Spinal cord (tissue), 10 donors: ENCODE measurements at places on chromosomes 16 and 17.

DNA sequence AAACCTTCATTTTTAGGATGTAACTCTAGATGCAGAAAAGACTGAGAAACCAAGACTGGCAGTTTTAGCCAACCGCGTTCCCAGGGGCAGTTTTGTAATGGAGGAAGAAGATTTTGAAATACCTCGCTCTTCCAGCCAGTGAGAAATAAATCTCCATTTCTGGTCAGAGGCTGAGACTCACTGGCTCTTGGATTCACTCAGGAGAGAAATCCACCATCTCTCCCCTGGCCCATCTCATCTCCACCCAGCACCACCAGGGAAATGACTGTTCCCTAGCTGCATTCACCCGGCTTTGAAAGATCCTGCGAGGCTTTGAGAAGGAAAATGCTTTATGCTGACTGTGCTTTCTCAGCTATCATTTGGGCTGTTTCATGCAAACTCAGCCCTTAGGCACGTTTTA is 185.2 kb downstream of the SOX9 start:
- peak overlapping the region; percentile 3 for H3K27ac ChIP-seq
- no peak overlapping the region for H3K4me3 ChIP-seq
- H3K4me1 ChIP-seq: peaks cover 12% of the 10 kb centered on the region
- H3K27me3 ChIP-seq: no peaks in the 10 kb centered on the region
- no peak for DNase-seq

- peak; percentile 86 for DNase-seq
- H3K27ac ChIP-seq: no peak overlapping the region
- H3K36me3 ChIP-seq: no peaks in the 10 kb centered on the region
- no peaks in the 10 kb centered on the region for H3K27me3 ChIP-seq
Observed at GRCh38 chr16:12965274-12965804, 63.9 kb downstream of the SHISA9 start.

DNA sequence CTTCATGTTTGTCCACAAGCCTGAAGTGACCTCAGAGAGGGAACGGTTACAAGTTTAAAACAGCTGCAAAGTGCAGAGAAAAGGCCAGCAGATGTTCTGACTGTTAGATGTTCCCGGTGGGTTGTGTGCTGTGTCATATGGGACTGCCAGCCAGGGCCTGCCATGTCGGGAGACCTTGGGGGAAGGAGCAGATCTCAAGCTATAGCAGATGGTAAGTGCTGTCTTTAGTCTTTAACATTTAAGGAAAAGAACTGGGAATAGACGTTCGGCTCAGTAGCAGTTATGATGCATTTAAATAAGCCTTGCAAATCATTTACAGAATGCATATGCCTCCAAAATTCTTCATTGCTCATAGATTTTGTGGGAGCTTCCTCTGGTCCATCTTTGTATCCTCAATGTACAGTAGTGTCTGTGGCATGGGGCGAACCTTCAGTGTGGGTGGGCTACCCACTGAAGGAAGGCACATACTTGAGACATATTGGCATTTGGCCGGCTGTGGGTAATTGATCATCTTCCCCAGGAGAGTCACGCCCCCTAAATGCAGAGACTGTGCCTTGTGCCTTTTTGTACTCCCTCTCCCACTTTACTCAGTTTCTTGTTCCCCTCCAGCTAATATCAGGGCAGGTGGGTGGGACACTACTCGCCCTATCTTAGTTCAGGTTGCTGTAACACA is 131.9 kb downstream of the NPIPB5 start:
- H3K27me3 ChIP-seq: peaks cover 3% of the 10 kb centered on the region
- no peak overlapping the region for H3K4me3 ChIP-seq
- H3K4me1 ChIP-seq: no peaks in the 10 kb centered on the region
- DNase-seq: peak; percentile 67

DNA sequence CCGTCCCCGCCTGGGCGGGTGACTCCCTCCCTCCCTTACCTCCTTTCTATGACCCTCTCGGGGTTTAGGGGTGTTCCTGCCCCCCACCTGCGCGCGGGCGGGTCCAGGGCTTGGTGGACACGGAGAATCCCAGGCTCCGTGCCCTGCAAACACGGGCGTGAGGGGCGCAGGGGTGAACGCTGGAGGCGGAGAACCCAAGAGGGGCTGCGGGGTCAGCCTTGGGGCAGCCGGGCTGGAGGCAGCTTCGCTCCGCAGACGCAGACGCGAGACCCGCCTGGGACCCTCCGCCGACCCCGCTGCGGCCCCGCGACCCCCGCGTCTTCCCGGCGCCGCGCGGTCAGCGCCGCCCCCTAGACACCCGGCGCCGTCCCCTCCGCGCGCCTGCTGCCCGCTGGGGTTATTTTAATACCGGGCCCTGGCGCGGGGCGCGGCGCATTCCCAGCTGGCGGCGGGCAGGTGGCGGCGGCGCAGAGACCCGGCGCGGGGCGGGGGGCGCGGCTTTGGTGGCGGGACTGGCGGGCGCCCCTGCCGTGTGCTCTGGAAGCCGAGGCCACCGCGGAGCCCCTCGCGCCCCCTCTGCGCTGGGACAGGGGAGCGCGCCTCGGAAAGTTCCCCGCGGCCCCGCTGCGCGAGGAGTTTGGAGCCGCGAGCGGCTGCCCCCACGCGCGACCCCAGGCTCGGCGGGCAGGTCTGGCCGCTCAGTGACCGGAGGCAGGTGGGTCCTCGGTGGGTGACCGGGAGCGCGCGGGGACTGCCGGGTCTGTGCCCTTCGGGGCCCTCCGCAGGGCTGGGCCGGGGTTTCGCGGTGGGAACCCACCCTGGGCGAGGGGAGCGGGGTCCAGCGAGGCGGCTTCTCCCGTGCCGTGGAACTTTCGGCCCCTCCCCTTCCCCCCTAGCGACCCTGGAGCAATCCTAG is at the start of gene UTS2R:
TSS of gene UTS2R (plus strand) at position 433 of the 916 bp plus-strand sequence. CDS start 2,560 bp downstream, outside the sequence.
- no peak within 1 kb of the TSS for H3K4me3 ChIP-seq
- H3K27ac ChIP-seq: no peak within 1 kb of the TSS
- peaks cover 3% of the 10 kb centered on the region for H3K36me3 ChIP-seq
- H3K27me3 ChIP-seq: peaks cover 52% of the 10 kb centered on the region

- H3K4me1 ChIP-seq: no peaks in the 10 kb centered on the region
- H3K4me3 ChIP-seq: no peak overlapping the region
- H3K27ac ChIP-seq: no peak overlapping the region
Observed at GRCh38 chr17:56011406-56012131, 141.7 kb upstream of the ANKFN1 start.

DNA sequence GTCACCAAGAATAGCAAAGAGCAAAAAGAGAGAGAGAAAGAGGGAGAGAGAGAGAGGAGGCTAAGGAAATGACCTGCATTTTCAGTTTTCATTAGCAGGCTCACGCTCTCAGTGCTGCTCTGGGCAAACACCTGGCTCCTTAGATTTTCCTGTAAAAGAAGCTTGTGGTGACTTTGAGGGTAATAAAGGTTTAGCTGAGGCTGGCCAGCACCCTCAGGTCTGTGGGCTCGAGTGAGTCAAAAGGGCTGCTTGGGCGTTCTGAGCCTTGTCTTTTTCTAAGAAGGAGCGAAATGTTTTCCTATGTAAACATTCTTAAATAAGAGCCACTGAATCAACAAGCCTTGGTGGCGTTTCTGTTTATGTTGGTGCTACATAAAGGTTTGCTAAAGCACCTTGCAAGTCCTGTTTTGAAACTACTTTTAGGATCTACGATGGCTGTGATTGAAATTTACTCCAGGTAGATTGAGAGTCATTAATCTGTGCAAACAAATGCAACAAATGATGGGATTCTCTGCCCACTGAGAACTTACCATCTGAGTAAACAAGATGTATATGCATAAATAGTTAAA is 38.8 kb downstream of the SHISA6 start:
- no peak overlapping the region for H3K27ac ChIP-seq
- no peak for DNase-seq

- H3K36me3 ChIP-seq: no peaks in the 10 kb centered on the region
- H3K4me3 ChIP-seq: no peak overlapping the region
- H3K4me1 ChIP-seq: peaks cover 2% of the 10 kb centered on the region
- no peak for DNase-seq
- no peaks in the 10 kb centered on the region for H3K27me3 ChIP-seq
Observed at GRCh38 chr16:53743149-53743566, 39.2 kb downstream of the FTO start.

- no peak for DNase-seq
- H3K4me3 ChIP-seq: no peak overlapping the region
- no peak overlapping the region for H3K27ac ChIP-seq
- no peaks in the 10 kb centered on the region for H3K27me3 ChIP-seq
Observed at GRCh38 chr16:4409081-4409932, 7.1 kb downstream of the CORO7 start.

DNA sequence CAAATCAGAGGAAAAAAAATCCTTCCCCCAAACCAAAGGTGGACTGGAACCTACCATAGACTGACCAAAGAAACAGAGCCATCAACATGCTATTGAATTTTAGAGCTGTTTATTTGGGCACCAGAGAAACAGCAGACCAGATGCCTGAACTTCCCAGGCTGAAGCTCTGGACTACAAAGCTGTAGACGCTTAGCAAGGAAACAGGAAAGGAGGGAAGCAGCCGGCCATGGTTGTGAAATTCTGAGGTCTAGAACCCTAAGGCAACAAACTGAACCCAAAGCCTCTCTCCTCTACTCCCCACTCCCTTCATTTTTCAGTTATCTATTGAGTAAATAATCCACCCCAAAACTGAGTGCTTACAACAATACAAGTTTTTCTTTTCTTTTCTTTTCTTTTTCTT is 45.4 kb upstream of the MEIOC start:
- no peaks in the 10 kb centered on the region for H3K36me3 ChIP-seq
- DNase-seq: no peak
- H3K27ac ChIP-seq: no peak overlapping the region

DNA sequence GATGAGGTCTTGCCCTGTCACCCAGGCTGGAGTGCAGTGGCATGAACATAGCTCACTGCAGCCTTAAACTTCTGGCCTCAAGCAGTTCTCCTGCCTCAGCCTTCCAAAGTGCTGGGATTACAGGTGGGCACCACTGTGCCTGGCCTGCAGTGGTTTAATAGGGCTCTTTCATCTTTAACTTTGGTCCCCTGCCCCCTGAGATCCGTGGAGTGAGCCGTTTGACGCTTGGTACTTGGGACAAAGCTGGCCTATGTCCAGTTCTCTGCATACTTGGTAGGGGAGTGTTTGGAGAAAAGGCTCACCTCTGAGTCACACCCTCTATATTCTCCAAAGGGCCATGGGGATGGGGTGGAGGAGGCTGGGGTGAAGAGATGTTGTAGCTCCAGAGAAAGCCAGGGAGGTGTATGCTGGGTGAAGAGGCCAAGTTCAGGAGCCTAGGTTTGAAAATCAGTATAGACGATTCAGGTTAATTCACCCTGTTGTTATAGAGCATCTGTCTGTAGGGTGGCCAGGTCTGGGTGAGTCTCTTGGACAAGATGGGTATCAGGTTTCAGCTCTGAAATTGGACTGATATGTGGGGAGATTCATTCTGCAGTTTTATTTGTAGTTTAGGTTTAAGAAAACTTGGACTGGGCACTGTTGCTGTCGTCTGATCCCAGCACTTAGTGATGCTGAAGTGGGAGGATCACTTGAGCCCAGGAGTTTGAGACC is 17.6 kb downstream of the ABCC1 start:
- H3K27me3 ChIP-seq: no peaks in the 10 kb centered on the region
- H3K4me3 ChIP-seq: no peak overlapping the region
- no peaks in the 10 kb centered on the region for H3K36me3 ChIP-seq
- H3K27ac ChIP-seq: no peak overlapping the region
- H3K4me1 ChIP-seq: no peaks in the 10 kb centered on the region

DNA sequence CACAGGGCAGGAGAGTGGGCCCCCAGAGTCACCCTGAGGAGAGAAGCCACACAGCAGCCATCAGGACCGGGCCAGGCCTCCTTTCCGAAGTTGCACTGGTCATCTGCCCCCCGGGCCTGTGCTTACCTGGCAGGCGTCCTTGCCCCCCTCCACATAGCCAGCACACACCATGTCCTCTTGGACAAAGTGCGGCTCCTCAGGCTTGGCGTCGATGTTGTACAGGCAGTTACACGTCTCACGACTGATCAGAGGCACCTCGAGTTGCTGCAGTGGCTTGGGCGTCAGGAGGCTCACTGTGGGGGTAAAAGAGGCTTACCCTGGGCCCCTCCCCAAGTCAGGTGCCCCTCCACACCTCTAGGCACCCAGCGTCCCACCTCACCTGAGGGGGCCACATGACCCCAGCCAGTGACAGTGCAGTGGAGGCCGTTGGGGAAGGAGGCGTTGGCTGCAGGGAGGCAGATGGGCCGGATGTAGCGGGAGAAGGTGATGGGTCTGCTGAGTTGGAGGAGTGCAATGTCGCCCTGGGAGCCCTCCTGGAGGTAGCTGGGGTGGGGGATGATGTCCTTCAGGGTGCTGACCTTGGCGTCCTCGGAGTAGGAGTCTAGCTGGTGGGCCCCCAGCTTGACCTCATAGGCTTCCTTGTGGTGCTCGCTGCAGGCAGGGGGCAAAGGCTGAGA is 3.1 kb downstream of the PRSS8 start:
- peaks cover 9% of the 10 kb centered on the region for H3K27me3 ChIP-seq
- no peak for DNase-seq
- peaks cover 50% of the 10 kb centered on the region for H3K4me1 ChIP-seq
- no peak overlapping the region for H3K27ac ChIP-seq

DNA sequence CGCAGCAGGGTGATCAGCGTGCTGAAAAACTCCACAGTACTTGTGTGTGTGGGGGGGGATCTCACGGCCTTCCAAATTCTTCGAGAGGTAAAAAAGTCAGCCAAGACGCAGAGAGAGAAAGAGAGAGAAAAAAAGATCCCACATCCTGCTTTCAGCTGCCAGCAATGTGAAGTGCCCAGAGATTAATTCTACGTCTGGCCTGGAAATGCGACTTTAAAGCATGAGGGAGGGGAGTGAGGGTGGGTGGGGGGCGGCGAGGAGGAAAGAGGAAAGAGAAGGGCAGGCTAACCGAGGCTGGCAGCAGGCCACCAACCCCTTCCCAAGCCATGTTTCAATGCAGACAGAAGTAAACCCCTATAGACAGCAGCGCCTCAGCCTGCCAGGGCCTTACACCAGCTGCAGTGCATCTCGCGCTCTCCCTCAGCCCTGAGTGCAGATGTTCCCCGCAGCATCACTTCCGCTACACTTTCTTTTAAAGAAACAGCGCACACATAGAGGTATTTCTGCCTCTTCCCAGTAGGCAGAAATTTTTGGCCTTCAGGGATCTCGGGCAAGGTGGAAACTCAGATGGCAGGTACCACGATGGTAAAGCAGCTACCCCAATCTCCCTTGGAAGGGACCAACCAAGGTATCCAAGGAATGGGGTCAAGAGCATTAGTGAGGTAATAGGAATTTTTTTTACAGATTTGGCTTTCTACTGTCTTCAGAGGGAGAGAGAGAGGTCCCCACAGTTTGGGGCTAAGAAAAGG is 87.8 kb downstream of the SMG6 start:
- H3K4me3 ChIP-seq: peak overlapping the region; percentile 5
- peaks cover 37% of the 10 kb centered on the region for H3K4me1 ChIP-seq
- H3K27ac ChIP-seq: peak overlapping the region; percentile 98
- no peak for DNase-seq
- peaks cover 3% of the 10 kb centered on the region for H3K36me3 ChIP-seq
- H3K27me3 ChIP-seq: no peaks in the 10 kb centered on the region
